Hippocampal formation (tissue), 2 donors: ENCODE measurements at places on chromosomes 12 and 14.

DNA sequence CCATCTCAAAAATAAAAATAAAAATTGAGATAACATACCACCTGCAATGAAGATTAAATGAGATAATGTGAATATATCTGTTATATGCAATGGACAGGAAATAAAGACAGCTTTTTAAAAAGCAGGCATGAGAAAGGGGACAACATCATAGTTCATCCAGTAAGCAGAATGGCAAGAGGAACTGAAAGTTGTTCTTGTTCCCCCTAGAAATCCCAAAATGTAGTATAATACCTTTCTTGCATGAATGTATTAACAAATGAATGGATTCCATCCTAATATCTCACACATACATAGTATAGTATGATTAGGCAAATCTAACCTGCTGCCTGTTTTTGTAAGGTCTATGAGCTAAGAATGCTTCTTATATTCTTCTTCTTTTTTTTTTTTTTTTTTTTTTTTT is 31.4 kb downstream of the FGD6 start:
- DNase-seq: no peak

- no peak for DNase-seq
These were observed 122.1 kb downstream of the FOXA1 start for GRCh38 chr14:37472906-37473305.

GRCh38 chr12:74801625-74802024 is 264.0 kb downstream of the ATXN7L3B start:
- DNase-seq: no peak

DNA sequence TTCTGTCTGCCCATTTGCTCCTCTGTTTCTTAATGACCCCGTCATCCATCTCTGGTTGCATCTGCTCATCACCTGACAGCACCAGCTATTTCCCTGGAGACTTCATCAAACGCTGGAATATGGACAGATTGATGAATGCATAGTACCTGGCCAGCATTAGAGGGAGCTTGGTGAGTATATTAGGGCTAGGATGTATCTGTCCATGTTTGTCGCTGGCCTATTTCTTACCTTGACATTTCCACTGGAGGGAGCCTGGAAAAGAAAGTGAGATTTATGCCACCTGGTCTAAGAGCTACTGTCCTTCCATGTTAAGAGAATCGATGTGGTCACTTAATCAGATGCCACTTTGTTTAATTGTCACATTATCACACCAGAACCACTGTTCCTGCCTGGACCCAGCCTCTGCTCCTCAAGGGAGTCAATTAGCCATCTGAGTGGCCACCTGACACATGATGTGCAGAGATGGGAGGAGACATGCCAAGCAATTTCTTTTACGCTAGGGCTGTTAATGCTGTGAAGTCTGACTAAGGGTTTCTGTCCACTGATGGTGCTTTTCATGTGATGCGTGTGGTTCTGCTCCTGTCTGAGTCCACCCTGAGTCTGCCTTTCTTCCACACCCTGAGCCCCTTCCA is 75.3 kb upstream of the SFSWAP start:
- DNase-seq: no peak

DNA sequence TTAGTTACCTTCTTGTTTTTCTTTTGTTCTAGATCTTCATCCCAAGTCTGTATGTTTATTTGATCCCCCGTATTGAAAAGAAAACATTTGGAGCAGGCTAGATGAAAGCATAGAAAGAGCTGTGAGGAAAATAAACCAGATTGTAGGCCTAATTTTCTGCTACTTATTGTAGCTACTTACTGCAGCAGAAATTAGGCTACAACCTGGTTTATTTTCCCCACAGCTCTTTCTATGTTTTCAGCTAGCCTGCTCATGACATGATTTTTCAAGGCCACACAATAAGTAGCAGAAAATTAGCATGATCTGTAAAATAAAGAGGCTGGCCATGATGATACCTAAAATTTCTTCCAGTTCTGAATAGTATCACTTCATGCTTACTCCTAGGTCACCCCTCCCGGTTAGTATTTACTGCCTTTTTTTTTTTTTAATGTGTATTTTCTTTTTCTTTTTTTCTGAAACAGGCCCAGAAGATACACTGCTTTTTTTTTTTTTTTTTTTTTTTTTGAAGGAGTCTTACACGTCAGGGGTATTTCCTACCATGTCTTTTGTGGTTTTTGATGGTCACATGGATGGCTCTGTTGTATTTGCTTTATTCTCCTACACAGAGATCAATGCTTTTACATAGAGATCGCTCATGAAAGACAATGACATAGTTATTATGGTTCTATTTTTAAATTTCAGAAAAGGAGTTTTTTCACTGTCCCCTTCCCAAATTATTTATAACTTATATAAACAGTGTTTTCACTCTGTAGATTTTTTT is 32.3 kb downstream of the BHLHE41 start:
- DNase-seq: no peak

DNA sequence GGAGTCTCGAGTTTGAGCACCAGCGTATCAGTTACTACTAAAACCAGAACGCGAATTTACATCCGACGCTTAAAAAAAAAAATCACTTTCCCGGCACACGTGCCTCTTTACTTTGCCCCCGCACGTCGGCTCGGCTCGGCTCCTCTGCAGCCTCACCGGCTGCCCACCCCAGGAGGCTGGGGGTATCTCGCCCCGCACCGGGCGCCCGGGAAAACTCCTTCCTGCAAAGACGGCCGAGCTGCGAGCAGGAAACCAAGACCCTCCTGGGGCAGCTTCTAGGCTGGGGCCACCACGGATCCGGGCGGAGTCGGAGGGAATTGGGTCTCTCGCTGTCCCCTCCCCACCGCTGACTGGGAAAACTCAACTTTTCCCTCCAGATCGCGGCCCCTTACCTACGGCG is 610 bp downstream of the VSIG10 start:
- DNase-seq: no peak

DNA sequence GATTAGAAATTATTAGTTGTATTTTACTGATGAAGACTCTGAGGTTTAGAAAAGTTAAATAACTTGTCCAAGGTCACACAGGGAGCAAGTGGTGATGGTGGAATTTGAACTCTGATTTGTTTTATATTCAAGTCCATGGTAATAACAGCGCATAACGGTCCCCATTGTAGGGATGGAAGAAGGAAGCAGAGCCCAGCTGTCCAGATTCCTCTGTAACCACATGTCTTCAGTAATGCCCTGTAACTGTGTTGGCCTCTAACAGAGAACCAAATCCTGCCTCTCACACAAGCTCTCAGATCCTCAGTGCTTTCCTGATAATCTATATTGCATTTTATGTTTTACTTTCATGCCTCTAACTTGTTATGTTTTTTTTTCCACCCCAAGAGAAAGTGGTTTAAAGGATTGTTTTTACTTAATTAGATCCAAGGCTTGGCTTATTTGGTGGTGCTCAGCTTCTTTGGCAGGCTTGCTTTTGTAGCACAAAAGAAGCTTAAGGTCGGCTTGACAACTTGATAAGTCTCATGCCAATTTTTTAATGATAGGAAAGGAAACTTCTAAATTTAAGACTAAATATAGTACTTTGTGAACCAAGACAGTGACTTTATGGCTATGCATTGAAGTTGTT is 105.1 kb upstream of the SEL1L start:
- DNase-seq: no peak

GRCh38 chr14:23629832-23630396 is 6.2 kb upstream of the DHRS2 start:
- DNase-seq: no peak

GRCh38 chr12:60935981-60936761 is 1324.0 kb upstream of the USP15 start:
- no peak for DNase-seq

DNA sequence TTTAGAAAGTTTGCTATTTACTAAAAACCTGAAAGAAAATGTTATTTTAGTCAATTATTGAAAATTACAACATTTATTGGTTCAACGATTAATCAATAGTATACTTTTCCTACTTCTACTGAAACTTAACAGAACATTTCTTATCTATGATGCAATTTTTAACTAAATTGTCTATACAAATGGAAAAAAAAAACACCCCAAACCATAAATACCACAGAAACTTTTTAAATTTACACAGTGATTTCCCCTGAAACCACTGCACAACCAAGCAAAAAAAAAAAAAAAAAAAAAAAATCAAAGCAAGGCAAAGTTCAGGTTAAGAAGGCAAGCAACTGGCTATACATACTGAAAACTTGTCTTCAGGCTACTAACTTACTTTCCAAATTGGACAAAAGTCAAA is 71.9 kb upstream of the POC1B start:
- no peak for DNase-seq

DNA sequence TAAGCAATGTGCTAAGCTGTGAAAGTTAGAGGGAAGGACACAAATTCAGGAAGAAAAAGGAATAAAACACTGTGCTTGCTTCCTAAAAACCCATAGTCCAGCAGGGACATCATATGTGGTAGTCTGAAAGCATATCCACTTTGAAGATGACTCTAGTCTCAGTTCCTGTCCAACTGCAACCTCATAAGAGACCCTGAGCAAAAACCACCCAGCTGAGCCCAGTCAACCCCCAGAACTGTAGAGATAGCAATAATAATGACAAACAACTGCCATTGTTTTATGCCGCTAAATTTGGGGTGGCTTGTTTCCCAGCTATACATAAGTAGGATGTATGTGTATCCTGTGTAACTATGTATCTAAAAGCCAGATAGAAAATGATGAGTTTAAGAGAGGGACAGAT is 3.9 kb upstream of the SERPINA4 start:
- no peak for DNase-seq

DNA sequence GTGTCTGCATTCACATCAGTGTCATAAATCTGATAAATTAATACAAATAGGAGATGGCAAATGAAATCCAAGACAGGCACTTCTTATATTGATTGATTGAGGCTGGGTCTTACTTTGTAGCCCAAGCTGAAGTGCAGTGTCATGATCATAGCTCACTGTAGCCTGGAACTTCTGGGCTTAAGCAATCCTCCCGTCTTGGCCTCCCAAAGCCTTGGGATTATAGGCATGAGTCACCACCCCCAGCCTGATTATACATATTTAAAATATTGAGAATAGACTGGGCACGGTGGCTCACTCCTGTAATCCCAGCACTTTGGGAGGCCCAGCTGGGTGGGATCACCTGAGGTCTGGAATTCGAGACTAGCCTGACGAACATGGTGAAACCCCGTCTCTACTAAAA is 51.3 kb downstream of the MARK3 start:
- DNase-seq: no peak

DNA sequence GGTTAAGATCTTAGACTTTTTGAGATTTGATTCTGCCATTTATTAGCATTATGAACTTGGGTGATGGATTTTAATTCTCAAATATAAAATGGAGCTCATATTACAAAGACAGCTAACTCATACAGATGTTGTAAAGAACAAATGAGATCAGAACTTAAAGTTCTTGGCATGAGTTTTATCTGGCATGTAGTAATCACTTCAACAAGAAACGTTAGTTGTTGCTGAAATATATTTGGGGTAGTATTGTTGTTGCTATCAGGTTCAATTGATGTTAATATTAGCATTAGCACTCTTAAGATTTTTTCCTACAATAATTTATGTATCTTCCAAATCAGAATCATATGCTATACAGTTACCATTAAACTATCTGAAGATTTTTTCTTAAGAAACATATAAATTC is 71.0 kb downstream of the SLC6A15 start:
- no peak for DNase-seq

- DNase-seq: no peak
These were observed 41.0 kb downstream of the GSC start for GRCh38 chr14:94728950-94729349.

GRCh38 chr12:107685360-107686248 is at the start of gene PWP1:
Gene PWP1 (plus strand): TSS chr12:107685799. CDS start chr12:107685900, 101 bp downstream.
- peak; percentile 91 for DNase-seq

DNA sequence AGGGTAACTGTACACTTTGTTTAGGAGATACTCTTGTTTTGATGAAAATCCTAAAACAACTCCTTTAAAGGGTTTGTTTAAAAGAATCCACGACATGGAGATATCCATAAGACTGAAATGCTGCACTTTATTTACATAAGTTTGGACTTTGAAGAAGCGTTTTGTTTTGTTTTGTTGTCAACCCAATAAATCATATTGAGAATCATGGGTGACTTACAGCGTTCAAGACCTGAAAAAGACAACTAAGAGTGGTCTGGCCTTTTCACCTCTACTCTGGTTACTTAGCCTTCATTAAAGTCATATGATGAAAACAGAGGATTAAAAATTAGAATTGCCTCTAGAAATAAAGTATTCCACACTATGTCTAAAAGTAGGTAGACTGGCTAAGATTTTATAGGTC is 234.8 kb downstream of the ADAMTS20 start:
- no peak for DNase-seq

DNA sequence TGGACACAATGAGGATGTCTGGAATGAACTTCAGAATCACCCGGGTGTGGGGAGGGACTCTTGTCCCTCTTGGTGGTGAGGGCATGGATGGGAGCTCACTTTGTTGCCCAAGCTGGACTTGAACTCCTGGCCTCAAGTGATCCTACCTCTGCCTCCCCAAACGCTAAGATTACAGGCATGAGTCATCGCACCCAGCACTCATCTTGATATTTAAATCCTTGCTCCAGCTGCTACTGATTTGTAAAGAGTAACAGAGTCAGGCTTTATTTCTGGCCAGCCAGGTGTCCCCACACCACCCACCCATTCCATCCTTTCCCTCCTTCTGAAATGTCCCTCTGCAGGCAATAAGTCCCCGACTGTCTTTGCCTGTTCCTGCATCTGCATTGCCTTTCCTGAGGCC is 4.9 kb downstream of the DDX54 start:
- no peak for DNase-seq

- no peak for DNase-seq
These were observed 46.3 kb downstream of the PTCSC3 start for GRCh38 chr14:36130186-36130585.

GRCh38 chr12:54383041-54383609 is 1.4 kb downstream of the ZNF385A start:
- DNase-seq: no peak

- peak; percentile 74 for DNase-seq
These were observed at the start of gene PXN for GRCh38 chr12:120265473-120266179. Gene PXN (minus strand): TSS chr12:120265730. CDS start chr12:120265629, 101 bp downstream.

GRCh38 chr12:62481843-62482540 is 15.4 kb downstream of the MON2 start:
- peak; percentile 21 for DNase-seq

DNA sequence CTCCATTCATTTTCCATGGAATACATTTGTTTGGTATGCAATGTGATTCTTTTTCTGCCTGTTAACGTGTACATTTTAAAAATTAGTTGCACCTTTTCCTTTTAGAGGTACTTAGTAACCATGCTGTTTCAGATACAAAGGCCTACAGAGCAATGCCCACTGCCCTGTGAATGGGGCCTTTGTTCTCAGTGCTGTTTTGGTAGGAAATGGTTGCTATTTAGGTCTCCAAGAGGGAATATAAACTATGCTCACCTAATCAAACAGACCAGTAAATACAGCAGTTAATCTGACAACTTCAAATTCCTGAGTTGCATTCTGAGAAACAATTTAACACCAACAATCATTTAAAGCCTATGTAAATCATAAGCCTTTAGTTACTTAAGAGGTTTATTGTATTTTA is 188.7 kb downstream of the BCAT1 start:
- no peak for DNase-seq
